ENCODE measurements at places on chromosomes 5 and 9. TPM values are rescaled to one million over a fixed set of nuclear protein-coding genes. Genes with fewer than 3 reads are reported as not detected.

PCDHB12 gene
- total RNA-seq = 2.3 TPM

MSX2 gene
- total RNA-seq = 0.42 TPM

ENTREP1 gene
- 21.3 TPM for total RNA-seq

SLCO6A1 gene
- total RNA-seq = 0.46 TPM

FBXL7 gene
- total RNA-seq = 14.6 TPM

GRCh38 chr5:143251190-143251589, 152.3 kb downstream of the NR3C1 start:
- H3K4me3 ChIP-seq = no peak overlapping the region
- no peaks in the 10 kb centered on the region for H3K4me1 ChIP-seq
- DNase-seq = no peak
- no peak overlapping the region for H3K27ac ChIP-seq
- H3K27me3 ChIP-seq = no peaks in the 10 kb centered on the region
- no peaks in the 10 kb centered on the region for H3K36me3 ChIP-seq

DNA sequence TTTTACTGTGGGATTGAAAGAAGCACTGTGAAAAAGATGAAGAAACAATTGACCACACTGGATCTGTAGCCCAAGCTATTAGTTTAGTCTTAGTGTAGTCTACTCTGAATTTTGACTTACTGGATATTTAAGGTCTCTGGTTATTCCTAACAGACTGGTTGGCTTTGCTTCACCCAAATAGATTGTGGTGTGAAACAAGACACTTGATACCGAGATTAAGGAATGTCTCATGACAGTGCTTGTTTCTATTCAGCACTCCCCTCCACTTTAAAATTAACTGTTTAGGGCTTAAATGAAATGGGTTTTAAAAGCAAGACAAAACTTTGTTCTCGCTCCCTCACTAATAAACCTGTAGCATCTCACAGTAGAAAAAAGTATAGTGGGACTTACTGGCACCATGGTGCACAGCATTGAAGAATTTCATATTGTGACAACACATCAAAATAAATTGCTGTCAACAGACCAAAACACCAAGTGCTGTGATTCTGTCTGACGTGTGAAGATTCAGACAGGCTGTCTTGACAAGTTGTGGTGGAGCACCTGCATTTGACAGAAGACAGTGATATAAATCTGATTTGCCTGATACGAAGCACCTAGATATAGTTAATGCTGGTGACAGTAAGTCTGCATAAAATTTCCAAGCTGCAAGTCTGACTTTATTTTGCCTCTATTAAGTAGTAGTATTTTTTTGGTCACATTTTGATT, 73.1 kb downstream of the PBX3 start:
- H3K27me3 ChIP-seq = no peaks in the 10 kb centered on the region
- H3K4me3 ChIP-seq = no peak overlapping the region
- no peak overlapping the region for H3K27ac ChIP-seq
- no peaks in the 10 kb centered on the region for H3K4me1 ChIP-seq
- DNase-seq = no peak

DNA sequence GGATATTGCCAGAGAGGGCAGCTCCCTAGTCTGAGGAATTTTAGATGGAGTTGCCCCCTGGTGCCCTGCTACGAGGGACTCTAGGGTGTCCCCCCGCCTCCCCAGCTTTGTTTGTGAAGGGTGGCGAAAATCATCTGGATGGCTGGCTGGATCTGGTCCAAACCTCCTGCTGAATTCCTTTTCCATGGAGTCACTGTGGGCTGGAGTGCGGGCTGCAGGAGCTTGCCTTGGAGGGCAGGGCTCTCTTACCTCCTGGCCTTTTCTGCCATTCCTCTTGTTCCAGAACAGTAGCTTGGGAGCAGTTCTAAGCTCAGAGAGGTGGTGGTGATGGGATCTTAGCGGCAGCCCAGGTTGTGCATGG, 2.1 kb downstream of the SYNPO start:
- DNase-seq = no peak
- H3K27me3 ChIP-seq = no peaks in the 10 kb centered on the region
- no peak overlapping the region for H3K4me3 ChIP-seq
- H3K27ac ChIP-seq = no peak overlapping the region

- no peak for DNase-seq
- no peak overlapping the region for H3K4me3 ChIP-seq
- H3K4me1 ChIP-seq = no peaks in the 10 kb centered on the region
- no peak overlapping the region for H3K27ac ChIP-seq
- no peaks in the 10 kb centered on the region for H3K27me3 ChIP-seq
Observed at GRCh38 chr9:75002422-75003023, 25.6 kb downstream of the CARNMT1 start.

- H3K4me3 ChIP-seq = no peak overlapping the region
- H3K27ac ChIP-seq = no peak overlapping the region
- no peak for DNase-seq
- no peaks in the 10 kb centered on the region for H3K36me3 ChIP-seq
- H3K4me1 ChIP-seq = no peaks in the 10 kb centered on the region
Observed at GRCh38 chr9:3435732-3436131, 90.1 kb downstream of the RFX3 start.

GRCh38 chr5:53642061-53642460, 81.6 kb downstream of the NDUFS4 start:
- peaks cover 4% of the 10 kb centered on the region for H3K4me1 ChIP-seq
- peaks cover 5% of the 10 kb centered on the region for H3K36me3 ChIP-seq
- H3K27ac ChIP-seq = no peak overlapping the region
- no peaks in the 10 kb centered on the region for H3K27me3 ChIP-seq
- H3K4me3 ChIP-seq = no peak overlapping the region
- DNase-seq = no peak

DNA sequence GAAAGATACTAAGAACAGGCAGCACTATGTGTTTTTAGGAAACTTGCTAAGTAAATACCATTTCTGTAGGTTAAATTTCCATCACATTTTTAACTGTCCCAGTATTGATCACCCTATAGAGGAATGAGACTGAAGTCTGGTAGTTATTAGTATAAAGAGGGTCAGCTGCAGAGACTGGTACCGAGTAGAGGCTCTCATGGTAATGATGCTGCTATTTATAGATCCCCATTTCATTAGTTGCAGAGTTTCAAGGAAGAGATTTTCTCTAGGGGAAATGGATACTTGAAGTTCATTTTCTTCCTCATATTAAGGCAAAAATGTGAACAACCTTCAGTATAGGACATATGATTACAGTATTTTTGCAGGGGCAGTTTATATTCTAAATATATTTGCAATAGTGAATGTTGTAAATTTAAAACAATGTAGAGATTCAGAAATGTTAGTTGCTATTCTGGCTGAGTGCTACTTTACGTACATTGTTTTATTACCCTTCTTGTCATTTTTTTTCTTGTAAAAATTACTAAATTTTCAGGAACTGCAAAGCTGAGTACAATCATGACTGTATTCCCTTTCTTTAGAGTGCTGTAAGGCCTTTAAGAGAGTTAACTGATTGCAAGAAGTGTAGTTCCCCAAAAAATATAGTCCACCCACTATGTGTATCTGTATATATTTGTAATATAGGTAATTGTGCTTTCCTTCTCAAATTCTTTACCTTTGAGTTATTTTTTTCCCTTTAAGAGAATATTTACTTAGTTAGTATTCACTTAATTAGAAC, 14.7 kb downstream of the PBX3 start:
- no peak overlapping the region for H3K4me3 ChIP-seq
- H3K27me3 ChIP-seq = no peaks in the 10 kb centered on the region
- no peak for DNase-seq
- H3K4me1 ChIP-seq = peaks cover 7% of the 10 kb centered on the region
- no peak overlapping the region for H3K27ac ChIP-seq

GRCh38 chr5:68445257-68446069, 229.9 kb downstream of the PIK3R1 start:
- no peak for DNase-seq
- H3K4me3 ChIP-seq = no peak overlapping the region
- H3K4me1 ChIP-seq = no peaks in the 10 kb centered on the region
- H3K27me3 ChIP-seq = no peaks in the 10 kb centered on the region
- H3K36me3 ChIP-seq = no peaks in the 10 kb centered on the region

DNA sequence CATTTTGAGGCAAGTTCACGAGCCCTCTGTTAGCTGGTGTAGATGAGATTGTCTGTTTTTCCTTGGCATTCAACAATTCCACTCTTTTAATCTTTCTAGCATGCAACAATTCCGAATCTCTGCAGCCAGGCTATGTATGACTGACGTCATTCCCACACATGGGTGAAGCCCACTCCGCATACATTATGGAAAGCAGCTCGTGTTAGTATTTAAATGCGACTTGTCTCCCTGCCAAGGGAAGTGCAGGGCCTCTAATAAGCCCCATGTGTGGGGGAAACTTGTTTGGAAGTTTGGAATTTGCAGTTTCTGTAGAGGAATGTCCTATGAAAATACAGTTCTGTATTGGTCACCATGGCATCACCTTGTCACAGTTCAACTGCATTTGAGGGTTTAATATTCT, 146.0 kb upstream of the FBXL7 start:
- H3K27ac ChIP-seq = no peak overlapping the region
- DNase-seq = no peak
- no peaks in the 10 kb centered on the region for H3K36me3 ChIP-seq
- no peaks in the 10 kb centered on the region for H3K4me1 ChIP-seq
- no peaks in the 10 kb centered on the region for H3K27me3 ChIP-seq

GRCh38 chr9:110130791-110131416, 77.1 kb downstream of the C9orf152 start:
- peak overlapping the region; percentile 94 for H3K27ac ChIP-seq
- no peaks in the 10 kb centered on the region for H3K36me3 ChIP-seq
- no peaks in the 10 kb centered on the region for H3K27me3 ChIP-seq

GRCh38 chr9:137306850-137307254, 4.8 kb upstream of the NRARP start:
- H3K27ac ChIP-seq = no peak overlapping the region
- no peaks in the 10 kb centered on the region for H3K27me3 ChIP-seq
- no peaks in the 10 kb centered on the region for H3K36me3 ChIP-seq
- H3K4me3 ChIP-seq = no peak overlapping the region
- no peaks in the 10 kb centered on the region for H3K4me1 ChIP-seq

DNA sequence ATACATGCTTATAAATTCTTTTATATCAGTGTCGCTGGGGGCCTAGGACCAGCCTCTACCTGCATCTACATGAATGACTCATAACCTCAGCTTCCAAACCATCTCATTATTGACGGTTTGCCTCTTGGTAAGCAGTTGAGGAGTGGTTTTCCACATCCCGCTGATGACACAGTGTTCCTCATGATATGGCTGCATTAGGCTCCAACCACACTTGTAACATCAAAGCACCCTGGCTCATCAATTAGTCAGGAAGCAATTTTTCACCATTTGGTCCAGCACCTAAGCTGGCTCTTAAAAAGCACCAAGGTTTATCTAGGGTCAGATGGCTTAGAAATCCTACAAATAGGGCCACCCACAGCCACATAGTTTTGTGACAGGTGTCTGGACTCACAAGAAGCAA, 402.4 kb downstream of the ARHGEF28 start:
- DNase-seq = no peak
- no peaks in the 10 kb centered on the region for H3K27me3 ChIP-seq
- H3K27ac ChIP-seq = no peak overlapping the region
- H3K4me3 ChIP-seq = no peak overlapping the region
- H3K4me1 ChIP-seq = no peaks in the 10 kb centered on the region

GRCh38 chr5:179318221-179318955, 26.9 kb downstream of the ADAMTS2 start:
- peaks cover 5% of the 10 kb centered on the region for H3K36me3 ChIP-seq
- no peak for DNase-seq
- no peak overlapping the region for H3K27ac ChIP-seq
- no peak overlapping the region for H3K4me3 ChIP-seq

DNA sequence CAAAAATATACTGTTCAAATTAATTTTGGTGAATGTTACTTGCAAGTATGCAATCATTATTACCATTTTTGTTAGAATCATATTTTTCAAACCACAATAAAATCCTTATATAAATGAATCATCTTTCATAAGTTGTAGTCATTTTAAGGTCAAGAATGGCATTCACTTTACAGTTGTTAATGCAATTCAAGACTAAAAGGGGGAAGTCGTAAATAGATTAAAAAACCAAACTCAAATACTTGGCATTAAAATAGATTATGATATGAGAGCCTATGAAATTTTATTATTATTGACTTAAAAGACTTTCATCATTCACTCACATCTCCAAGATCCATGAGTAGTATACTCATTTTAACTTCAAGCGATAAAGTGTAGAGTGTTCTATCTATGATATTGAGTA, 11.6 kb downstream of the CDH9 start:
- no peaks in the 10 kb centered on the region for H3K27me3 ChIP-seq
- H3K27ac ChIP-seq = no peak overlapping the region
- no peaks in the 10 kb centered on the region for H3K36me3 ChIP-seq
- DNase-seq = no peak
- H3K4me3 ChIP-seq = no peak overlapping the region

DNA sequence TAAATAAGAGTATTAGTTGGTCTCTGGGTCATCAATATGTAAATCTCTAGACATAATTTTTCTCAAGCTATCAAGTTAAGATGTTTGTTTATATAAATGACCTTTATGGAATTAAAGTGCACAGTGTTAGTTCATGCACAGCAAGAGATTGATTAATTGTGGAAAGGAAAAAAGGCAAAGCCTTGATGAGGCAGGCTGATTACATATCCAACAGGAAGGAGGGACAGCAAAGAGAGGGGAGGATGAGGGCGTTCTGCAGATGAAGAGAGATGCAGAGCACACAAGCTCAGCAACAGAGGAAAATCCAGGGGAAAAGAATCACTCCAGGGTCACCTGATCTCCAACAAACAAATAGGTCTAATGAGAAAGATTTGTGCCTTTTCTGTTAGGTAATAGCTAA, 16.5 kb downstream of the NTRK2 start:
- DNase-seq = no peak
- no peak overlapping the region for H3K27ac ChIP-seq
- H3K36me3 ChIP-seq = no peaks in the 10 kb centered on the region

- H3K27me3 ChIP-seq = peaks cover 7% of the 10 kb centered on the region
- peak within 1 kb of the TSS; percentile 79 for H3K4me3 ChIP-seq
- H3K36me3 ChIP-seq = no peaks in the 10 kb centered on the region
- DNase-seq = peak; percentile 68
- H3K4me1 ChIP-seq = no peaks in the 10 kb centered on the region
Observed at GRCh38 chr5:180209137-180209581, at the start of gene RASGEF1C. TSS of gene RASGEF1C (minus strand) at chr5:180209211. CDS start at chr5:180138052, 71,159 bp downstream.

- peak overlapping the region; percentile 28 for H3K27ac ChIP-seq
- no peaks in the 10 kb centered on the region for H3K27me3 ChIP-seq
- no peak overlapping the region for H3K4me3 ChIP-seq
- no peaks in the 10 kb centered on the region for H3K36me3 ChIP-seq
Observed at GRCh38 chr9:132006677-132007370, 72.8 kb downstream of the MED27 start.

GRCh38 chr9:34457266-34458012, 931 bp downstream of the FAM219A start:
- H3K4me3 ChIP-seq = peak overlapping the region; percentile 91
- peak; percentile 73 for DNase-seq
- no peaks in the 10 kb centered on the region for H3K27me3 ChIP-seq
- no peaks in the 10 kb centered on the region for H3K36me3 ChIP-seq

DNA sequence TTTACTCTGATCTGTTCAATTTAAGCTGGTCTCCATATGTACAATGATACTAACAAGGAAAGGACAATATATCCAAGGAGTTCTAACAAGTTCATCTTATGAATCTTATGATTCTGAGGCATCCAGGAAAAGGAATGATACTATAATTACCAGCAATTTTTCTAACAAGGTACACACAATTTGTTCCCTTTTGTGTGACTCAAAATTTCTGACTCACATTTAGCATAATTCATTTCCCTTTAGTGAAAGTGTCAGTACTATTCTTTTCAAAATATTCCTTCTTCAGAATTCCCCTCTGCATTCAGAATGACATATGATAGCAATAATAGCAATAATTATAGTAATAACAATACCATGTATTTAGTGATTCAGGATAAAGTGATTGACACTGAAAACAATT, 594.8 kb downstream of the DMRTA1 start:
- no peak overlapping the region for H3K27ac ChIP-seq
- H3K4me3 ChIP-seq = no peak overlapping the region
- H3K36me3 ChIP-seq = peaks cover under 1% of the 10 kb centered on the region
- H3K4me1 ChIP-seq = no peaks in the 10 kb centered on the region
- DNase-seq = no peak

Data from H9 (cell line).